Spleen (tissue), 13 donors: ENCODE measurements at places on chromosomes 2 and 18. TPM values are rescaled to one million over a fixed set of nuclear protein-coding genes. Genes with fewer than 3 reads are reported as not detected.

GRCh38 chr18:44245019-44245418 lies 435.7 kb upstream of the SETBP1 start:
- no peaks in the 10 kb centered on the region for H3K4me1 ChIP-seq
- no peaks in the 10 kb centered on the region for H3K36me3 ChIP-seq
- no peak overlapping the region for H3K27ac ChIP-seq
- no peak for DNase-seq
- H3K27me3 ChIP-seq = no peaks in the 10 kb centered on the region
- no peak overlapping the region for H3K4me3 ChIP-seq

DNA sequence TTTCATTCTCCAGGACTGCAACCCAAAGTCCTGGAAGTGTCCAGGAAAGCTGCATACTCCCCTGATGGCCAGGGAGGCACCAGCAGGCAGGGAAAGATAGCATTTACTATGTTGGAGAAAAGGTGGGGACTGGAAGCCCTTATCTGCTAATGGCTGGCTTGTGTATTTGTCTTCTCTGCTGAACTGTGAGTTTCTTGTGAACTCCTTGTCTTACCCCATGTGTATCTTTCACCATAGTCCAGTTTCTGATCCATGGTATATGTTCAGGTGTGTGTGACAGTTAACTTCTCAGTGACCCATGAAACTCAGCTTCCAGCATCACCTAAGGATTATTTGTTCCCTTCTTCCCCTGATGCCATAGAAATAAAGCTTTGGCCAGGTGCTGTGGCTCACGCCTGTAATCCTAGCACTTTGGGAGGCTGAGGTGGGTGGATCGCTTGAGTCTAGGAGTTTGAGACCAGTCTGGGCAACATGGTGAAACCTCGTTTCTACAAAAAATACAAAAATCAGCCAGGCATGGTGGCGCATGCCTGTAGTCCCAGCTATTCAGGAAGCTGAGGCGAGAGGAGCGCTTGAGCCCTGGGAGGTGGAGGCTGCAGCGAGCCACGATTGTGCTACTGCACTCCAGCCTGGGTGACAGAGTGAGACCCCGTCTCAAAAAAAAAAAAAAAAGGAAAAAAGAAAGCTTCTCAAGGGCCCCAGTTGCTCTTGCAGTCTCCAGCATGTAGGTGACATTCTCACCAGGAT lies 112.8 kb upstream of the MAP4K3 start:
- H3K27me3 ChIP-seq = no peaks in the 10 kb centered on the region
- H3K4me1 ChIP-seq = no peaks in the 10 kb centered on the region

CCDC68 gene
- total RNA-seq = 19.9 TPM

- DNase-seq = no peak
- no peaks in the 10 kb centered on the region for H3K27me3 ChIP-seq
- H3K27ac ChIP-seq = no peak overlapping the region
- H3K4me1 ChIP-seq = no peaks in the 10 kb centered on the region
- H3K36me3 ChIP-seq = no peaks in the 10 kb centered on the region
- H3K4me3 ChIP-seq = no peak overlapping the region
These were observed 8.6 kb upstream of the COL3A1 start for GRCh38 chr2:188965563-188965962.

TRABD2A gene
- total RNA-seq = 11.0 TPM

GRCh38 chr2:42492691-42493467 lies 903 bp downstream of the KCNG3 start:
- no peak overlapping the region for H3K27ac ChIP-seq
- H3K27me3 ChIP-seq = peaks cover 23% of the 10 kb centered on the region
- DNase-seq = peak; percentile 76

DUSP2 gene
- 42.2 TPM for total RNA-seq

GRCh38 chr18:13599031-13599430 lies 127.3 kb downstream of the FAM210A start:
- H3K36me3 ChIP-seq = no peaks in the 10 kb centered on the region
- no peaks in the 10 kb centered on the region for H3K4me1 ChIP-seq
- no peak overlapping the region for H3K4me3 ChIP-seq
- DNase-seq = no peak

- no peak overlapping the region for H3K4me3 ChIP-seq
- peaks cover 25% of the 10 kb centered on the region for H3K4me1 ChIP-seq
- H3K27ac ChIP-seq = no peak overlapping the region
- H3K36me3 ChIP-seq = no peaks in the 10 kb centered on the region
- no peak for DNase-seq
These were observed 1235.3 kb upstream of the ZEB2 start for GRCh38 chr2:145755019-145755837.

- DNase-seq = no peak
- peaks cover 7% of the 10 kb centered on the region for H3K36me3 ChIP-seq
- H3K4me3 ChIP-seq = no peak overlapping the region
- no peak overlapping the region for H3K27ac ChIP-seq
These were observed 139.4 kb downstream of the FAM210A start for GRCh38 chr18:13587001-13587400.

- H3K27ac ChIP-seq = no peak overlapping the region
- no peak overlapping the region for H3K4me3 ChIP-seq
- no peaks in the 10 kb centered on the region for H3K27me3 ChIP-seq
- no peak for DNase-seq
These were observed 221.4 kb upstream of the EPAS1 start for GRCh38 chr2:46075848-46076247.

ALPI gene
- total RNA-seq = not detected

- no peak overlapping the region for H3K4me3 ChIP-seq
- no peaks in the 10 kb centered on the region for H3K4me1 ChIP-seq
- no peaks in the 10 kb centered on the region for H3K27me3 ChIP-seq
- no peak overlapping the region for H3K27ac ChIP-seq
These were observed 93.6 kb downstream of the FTCDNL1 start for GRCh38 chr2:199757233-199757870.

SOX11 gene
- 0.32 TPM for total RNA-seq

KLHL30 gene
- total RNA-seq = 0.23 TPM

DNA sequence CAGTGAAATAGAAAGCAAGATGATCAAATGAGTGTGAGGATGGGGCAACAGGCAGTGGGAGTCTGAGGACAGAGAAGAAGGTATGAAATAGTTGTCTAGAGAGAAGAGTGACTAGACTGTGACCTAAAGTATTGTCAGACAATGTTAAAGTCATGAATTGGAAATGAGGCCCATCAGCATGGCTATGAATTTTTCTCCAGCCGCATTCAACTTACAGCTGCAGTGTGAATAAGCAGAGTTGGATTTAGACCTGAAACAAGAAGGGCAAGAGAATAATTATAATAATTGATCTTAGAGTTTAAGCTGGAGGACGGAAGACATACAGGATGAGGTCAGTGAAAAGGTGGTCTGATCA lies 4.2 kb upstream of the TSPYL6 start:
- H3K4me3 ChIP-seq = no peak overlapping the region
- DNase-seq = no peak
- H3K27ac ChIP-seq = no peak overlapping the region

FAM124B gene
- total RNA-seq = 1.2 TPM

POTEC gene
- total RNA-seq = not detected

KANSL1L gene
- 30.5 TPM for total RNA-seq

- H3K27me3 ChIP-seq = no peaks in the 10 kb centered on the region
- DNase-seq = no peak
- no peaks in the 10 kb centered on the region for H3K36me3 ChIP-seq
- no peak overlapping the region for H3K27ac ChIP-seq
These were observed 1257.4 kb upstream of the ZEB2 start for GRCh38 chr2:145777297-145777696.

NUP35 gene
- total RNA-seq = 15.0 TPM

LIMS3 gene
- 3.5 TPM for total RNA-seq

- no peaks in the 10 kb centered on the region for H3K27me3 ChIP-seq
- no peaks in the 10 kb centered on the region for H3K36me3 ChIP-seq
- DNase-seq = no peak
- H3K4me3 ChIP-seq = no peak overlapping the region
These were observed 101.2 kb downstream of the SETBP1 start for GRCh38 chr18:44781886-44782285.

- H3K36me3 ChIP-seq = no peaks in the 10 kb centered on the region
- DNase-seq = no peak
- H3K4me1 ChIP-seq = no peaks in the 10 kb centered on the region
- H3K4me3 ChIP-seq = no peak overlapping the region
- no peaks in the 10 kb centered on the region for H3K27me3 ChIP-seq
- H3K27ac ChIP-seq = no peak overlapping the region
These were observed 108.2 kb upstream of the CWC22 start for GRCh38 chr2:180115269-180115668.

DNA sequence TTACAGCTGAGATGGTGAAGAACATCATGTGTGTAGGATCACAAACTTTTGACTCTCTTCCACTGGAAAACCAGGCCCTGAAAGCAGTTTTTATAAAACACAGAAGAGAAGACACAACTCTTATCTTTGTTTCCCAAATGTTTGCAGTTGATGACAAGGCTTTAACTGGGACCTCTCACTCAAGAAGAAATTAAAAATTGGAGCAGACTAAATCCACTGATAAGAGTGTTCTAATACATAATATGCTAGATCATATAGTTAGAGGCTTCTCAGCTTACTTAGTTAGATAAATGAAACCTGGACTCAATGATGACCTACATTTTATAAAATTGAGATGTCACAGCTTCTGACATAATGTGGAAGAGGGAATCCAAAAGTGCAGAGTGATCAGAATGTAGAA lies 158.3 kb upstream of the WDSUB1 start:
- H3K27me3 ChIP-seq = no peaks in the 10 kb centered on the region
- peaks cover 86% of the 10 kb centered on the region for H3K36me3 ChIP-seq
- no peak overlapping the region for H3K27ac ChIP-seq
- H3K4me1 ChIP-seq = no peaks in the 10 kb centered on the region
- H3K4me3 ChIP-seq = no peak overlapping the region

GRCh38 chr2:50443868-50444630 lies 587.9 kb downstream of the NRXN1 start:
- no peak for DNase-seq
- no peaks in the 10 kb centered on the region for H3K36me3 ChIP-seq
- H3K27ac ChIP-seq = no peak overlapping the region
- no peaks in the 10 kb centered on the region for H3K27me3 ChIP-seq
- H3K4me3 ChIP-seq = no peak overlapping the region
- no peaks in the 10 kb centered on the region for H3K4me1 ChIP-seq

LDLRAD4 gene
- 61.1 TPM for total RNA-seq

GRCh38 chr18:46301571-46301970 lies 197.4 kb downstream of the HAUS1 start:
- no peak overlapping the region for H3K27ac ChIP-seq
- H3K27me3 ChIP-seq = no peaks in the 10 kb centered on the region
- H3K4me1 ChIP-seq = no peaks in the 10 kb centered on the region
- H3K4me3 ChIP-seq = no peak overlapping the region
- no peaks in the 10 kb centered on the region for H3K36me3 ChIP-seq

GRCh38 chr18:80210312-80211083 lies 36.8 kb downstream of the PARD6G start:
- no peaks in the 10 kb centered on the region for H3K4me1 ChIP-seq
- no peaks in the 10 kb centered on the region for H3K27me3 ChIP-seq
- H3K4me3 ChIP-seq = no peak overlapping the region
- no peaks in the 10 kb centered on the region for H3K36me3 ChIP-seq
- no peak for DNase-seq
- no peak overlapping the region for H3K27ac ChIP-seq

CYS1 gene
- 1.7 TPM for total RNA-seq

DNA sequence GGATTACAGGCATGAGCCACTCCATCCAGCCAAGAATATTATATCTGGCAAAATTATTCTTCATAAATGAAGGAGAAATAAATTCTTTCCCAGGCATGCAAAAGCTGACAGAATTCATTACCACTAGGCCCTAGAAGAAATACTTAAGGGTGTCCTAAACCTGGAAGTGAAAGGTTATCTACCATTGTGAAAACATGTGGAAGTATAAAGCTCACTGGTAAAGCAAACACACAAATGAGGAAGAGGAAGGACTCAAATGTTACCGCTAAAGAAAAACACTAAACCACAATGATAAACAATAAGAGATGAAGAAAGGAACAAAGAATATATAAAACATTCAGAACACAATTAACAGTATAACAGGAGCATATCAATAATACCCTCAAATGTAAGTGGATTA lies 171.8 kb downstream of the CAMKMT start:
- no peaks in the 10 kb centered on the region for H3K4me1 ChIP-seq
- DNase-seq = no peak
- no peak overlapping the region for H3K4me3 ChIP-seq
- H3K27me3 ChIP-seq = no peaks in the 10 kb centered on the region
- H3K27ac ChIP-seq = no peak overlapping the region

GRCh38 chr2:128145651-128146050 lies 54.7 kb downstream of the UGGT1 start:
- H3K4me3 ChIP-seq = no peak overlapping the region
- no peaks in the 10 kb centered on the region for H3K27me3 ChIP-seq
- no peak overlapping the region for H3K27ac ChIP-seq
- no peaks in the 10 kb centered on the region for H3K4me1 ChIP-seq

DNA sequence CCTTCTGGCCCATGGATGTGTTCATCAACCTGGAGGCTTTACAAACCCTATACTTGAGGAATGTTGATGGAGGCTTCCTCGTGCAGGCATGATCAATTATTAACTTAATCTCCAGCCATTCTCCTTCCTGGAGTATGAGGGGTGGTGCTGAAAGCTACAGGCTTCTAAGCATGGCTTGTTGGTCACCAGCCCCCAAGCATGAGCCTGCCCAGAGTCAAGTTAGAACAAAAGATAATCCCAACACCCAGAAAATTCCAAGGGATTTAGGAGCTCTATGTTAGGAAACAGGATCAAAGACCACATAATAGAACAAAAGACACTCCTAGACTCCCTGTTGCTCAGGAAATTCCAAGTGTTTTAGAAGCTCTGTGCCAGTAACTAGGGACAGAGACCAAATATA lies 63.1 kb downstream of the FAM171B start:
- H3K4me1 ChIP-seq = no peaks in the 10 kb centered on the region
- DNase-seq = no peak
- no peaks in the 10 kb centered on the region for H3K27me3 ChIP-seq

- H3K36me3 ChIP-seq = peaks cover 41% of the 10 kb centered on the region
- peak; percentile 55 for DNase-seq
- no peak overlapping the region for H3K27ac ChIP-seq
- H3K4me1 ChIP-seq = peaks cover 55% of the 10 kb centered on the region
- no peak overlapping the region for H3K4me3 ChIP-seq
These were observed 59.7 kb downstream of the INPP5D start for GRCh38 chr2:233119806-233120205.

RAB6C gene
- total RNA-seq = 0.83 TPM

GRCh38 chr2:19532547-19533196 lies 174.2 kb upstream of the OSR1 start:
- H3K27ac ChIP-seq = no peak overlapping the region
- no peaks in the 10 kb centered on the region for H3K36me3 ChIP-seq
- H3K27me3 ChIP-seq = no peaks in the 10 kb centered on the region
- no peak overlapping the region for H3K4me3 ChIP-seq
- no peaks in the 10 kb centered on the region for H3K4me1 ChIP-seq
- no peak for DNase-seq

CPS1 gene
- 2.6 TPM for total RNA-seq

IL1B gene
- 16.1 TPM for total RNA-seq

DNA sequence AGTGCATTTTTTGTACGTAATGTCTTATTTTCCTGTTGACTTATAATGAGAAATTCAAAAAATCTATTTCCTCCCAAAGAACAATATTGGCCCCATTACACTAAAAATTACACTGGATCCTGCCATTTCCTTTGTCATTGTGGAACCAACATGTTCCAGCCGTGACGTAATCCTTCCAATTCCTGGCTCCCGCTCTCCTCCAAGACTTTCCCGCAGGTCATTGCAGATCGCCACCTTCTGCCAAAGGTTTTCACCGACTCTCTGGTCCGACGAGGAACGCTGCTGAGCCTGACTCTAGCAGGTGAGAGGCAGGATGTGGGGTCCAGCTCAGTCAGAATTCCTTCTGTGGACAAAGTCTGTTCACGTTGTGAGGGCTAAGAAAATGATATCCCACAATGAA lies 38.0 kb downstream of the PTGR3 start:
- no peaks in the 10 kb centered on the region for H3K27me3 ChIP-seq
- H3K4me1 ChIP-seq = no peaks in the 10 kb centered on the region
- H3K36me3 ChIP-seq = no peaks in the 10 kb centered on the region
- DNase-seq = no peak
- H3K27ac ChIP-seq = no peak overlapping the region
